ENCODE measurements at places on chromosomes 3 and 15. TPM values are rescaled to one million over a fixed set of nuclear protein-coding genes. Genes with fewer than 3 reads are reported as not detected.

RASGRP1 gene
- 1.5 TPM for total RNA-seq

RAB6B gene
- total RNA-seq, result 0.33 TPM

ATP2B2 gene
- total RNA-seq, result 0.12 TPM

SPSB4 gene
- 2.9 TPM for total RNA-seq

OR5H15 gene
- not detected for total RNA-seq

MAGEL2 gene
- not detected for total RNA-seq

UBAP1L gene
- 0.05 TPM for total RNA-seq

DNA sequence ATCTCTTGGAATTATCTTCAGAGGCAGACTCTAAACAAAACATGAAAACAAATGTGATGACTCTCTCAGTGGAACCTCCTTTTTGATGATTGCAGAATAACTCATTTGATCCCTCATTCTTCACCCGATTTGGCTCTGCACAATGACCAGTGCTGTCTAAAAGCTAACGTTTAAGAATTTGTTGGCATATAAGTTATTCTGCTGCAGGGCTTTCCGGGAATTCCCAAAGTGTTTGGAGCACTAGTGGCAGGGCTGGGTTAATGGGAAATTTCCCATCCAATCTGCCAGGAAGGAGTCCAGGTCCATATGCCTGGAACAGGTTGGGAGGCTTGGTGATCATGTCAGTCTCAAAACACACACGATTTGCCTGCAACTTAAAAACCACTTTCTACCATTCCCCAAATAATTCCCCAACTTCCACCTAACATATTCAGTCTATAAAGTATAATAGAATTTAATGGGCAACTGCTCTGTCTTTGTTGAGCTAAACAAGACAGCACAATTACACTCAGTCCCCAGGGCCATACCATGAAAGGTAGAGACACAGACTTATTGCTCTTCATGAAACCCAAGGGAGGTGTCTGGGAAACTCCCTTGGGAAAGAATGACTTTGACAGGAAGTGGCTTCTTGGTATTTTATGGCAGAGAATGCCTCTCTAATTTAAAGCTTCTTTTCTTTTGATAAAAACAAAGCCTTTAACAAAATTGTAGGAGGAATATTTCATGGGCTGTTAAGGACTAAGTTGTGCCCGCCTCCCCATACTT, 38.0 kb downstream of the ARRDC4 start:
- DNase-seq, result peak; percentile 72

DNA sequence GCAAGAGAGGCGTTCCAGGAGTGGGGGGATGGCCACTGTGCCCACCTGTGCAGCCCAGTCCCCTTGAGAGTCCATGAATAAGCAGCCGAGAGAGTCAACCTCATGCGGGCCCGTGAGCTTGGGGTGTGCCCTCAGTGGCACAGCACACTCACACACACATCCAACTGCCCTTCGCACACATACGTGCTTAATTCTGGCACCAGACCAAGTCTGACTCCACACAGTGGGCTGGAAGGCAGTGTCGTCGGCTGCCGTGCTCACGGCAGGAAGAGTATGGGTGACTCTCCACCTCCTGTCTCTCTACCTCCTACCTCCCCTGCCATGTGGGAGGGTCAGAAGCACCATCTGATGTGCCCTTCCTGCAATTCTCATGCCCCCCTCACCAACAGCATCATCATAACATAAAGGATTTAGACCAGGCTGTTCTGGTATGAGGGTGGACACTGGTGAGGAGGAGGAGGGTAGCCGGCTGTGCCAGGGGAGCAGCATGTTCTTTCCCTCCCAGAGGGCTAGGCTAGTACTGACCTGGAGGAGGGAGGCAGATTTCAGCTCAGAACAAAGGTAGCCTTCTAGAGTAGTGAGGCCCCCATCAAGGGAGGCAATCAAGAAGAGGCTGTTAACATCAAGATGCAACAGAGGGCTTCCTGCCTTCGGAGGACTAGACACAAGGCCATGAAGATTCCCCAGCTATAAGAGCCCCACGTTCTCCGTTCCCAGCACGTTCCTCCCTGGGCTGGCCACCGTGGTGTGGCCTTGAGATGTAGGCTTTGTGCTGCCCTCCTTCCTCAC, 5.3 kb upstream of the STRA6 start:
- DNase-seq, result no peak

- no peak for DNase-seq
These were observed 116.4 kb downstream of the GREM1 start for GRCh38 chr15:32834156-32834555.

DNA sequence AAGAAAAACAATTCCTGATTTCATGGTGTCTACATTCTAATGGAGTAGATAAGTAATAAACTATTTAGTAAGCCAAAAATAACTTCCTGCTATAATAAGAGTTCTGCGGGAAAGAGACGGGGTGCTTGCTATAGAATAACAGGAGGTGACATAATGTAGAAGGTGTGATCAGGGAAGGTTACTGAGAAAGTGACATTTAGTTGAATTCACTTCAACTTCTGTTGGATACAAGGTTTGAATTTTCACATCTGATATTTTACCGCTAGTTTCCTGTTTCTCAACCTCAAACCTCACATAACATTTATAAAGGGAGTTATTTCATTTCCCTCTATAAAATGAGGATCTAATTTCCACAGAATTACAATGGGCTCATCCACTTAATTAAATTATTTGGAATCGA, 102.3 kb upstream of the GBE1 start:
- DNase-seq, result no peak

DNA sequence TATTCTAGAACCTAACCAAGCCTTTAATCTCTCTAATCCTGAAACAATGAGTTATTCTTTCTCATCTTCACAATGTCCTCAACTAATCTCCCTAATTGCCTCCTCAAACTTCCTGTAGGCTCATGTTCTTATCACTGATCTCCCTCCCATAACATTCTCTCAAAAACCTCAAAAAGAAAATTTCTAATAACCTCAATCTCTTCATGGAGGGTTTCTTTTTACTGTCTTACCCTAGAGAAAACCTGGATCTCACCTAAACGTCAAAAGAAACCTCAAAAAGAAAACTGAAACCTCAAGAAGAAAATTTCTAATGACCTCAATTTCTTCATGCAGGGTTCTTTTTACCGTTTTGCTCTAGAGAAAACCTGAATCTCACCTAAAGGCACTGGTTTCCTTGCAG, 150.2 kb downstream of the GSK3B start:
- DNase-seq, result no peak

GRCh38 chr3:52345521-52346109, 29.5 kb downstream of the DNAH1 start:
- no peak for DNase-seq

- DNase-seq, result peak; percentile 62
These were observed 6.2 kb downstream of the TSC22D2 start for GRCh38 chr3:150414258-150414657.

DNA sequence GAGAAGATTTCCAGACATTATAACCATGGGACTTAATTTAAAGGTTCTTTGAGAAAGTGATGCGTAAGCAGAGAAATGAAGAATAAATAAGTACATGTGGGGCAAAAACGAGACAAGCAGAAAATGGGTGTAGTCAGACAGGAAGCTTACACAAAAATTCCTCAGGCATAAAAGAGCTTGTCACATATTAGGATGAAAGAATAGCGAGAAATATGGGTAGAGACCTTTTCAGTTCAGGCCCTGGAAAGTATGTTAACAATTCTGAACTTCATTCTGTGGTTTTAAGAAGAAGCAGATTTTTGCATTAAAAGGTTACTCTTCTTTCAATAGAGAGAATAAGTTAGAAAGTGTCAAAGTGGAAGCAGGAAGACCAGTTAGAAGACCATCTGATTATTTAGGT, 352.4 kb downstream of the ROBO1 start:
- no peak for DNase-seq

DNA sequence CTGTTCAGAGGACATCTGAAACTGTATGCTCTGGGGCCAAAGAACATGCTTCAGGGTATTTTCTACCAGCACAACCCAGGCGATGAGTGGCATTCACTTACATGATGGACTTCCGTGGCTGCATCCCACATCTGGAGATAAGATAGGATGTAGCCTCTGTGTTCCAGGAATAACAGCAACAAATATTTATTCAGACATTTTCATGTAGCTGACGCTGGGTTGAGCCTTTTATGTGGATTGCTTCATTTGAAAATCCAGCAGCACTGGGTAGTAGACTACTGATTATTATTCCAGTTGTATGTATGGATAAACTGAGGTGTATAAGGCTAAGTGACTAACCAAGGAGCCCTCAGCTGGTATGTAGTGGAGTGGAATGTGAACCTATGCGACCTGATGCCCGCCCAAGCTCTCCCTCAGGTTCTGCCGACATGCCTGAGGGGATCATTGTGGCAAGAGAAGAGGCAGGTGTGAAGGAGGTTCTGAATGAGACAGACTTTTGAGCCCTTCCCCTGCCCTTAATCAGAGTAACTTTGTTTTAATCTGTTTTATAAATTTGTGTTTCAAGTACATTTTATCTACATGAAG, 25.9 kb upstream of the ABHD10 start:
- DNase-seq, result no peak

DNA sequence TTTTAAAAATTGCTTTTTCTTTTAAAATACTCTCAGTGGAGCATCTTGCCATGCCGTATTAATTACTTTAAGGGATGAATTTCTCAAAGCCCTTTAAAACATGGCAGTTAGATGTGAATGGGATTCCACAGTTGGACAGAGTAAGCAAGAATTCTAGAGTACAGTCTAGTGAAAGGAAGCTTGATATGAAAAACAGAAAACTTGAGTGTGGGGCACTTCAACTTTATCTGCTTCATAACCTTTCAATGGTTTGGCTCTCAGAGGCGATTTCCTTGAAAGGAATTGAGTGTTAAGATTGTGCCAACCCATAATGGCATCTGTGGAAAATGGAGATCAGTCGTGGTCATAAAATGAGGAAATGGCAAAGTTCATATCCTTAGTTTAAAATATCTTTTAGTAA, 127.7 kb upstream of the SAMMSON start:
- no peak for DNase-seq
